Subcutaneous adipose tissue (tissue), 4 donors: ENCODE measurements at places on chromosomes 3 and 15. TPM values are rescaled to one million over a fixed set of nuclear protein-coding genes. Genes with fewer than 3 reads are reported as not detected.

LRTM1 gene
- total RNA-seq = not detected

IL17RD gene
- 3.3 TPM for total RNA-seq

TJP1 gene
- 130 TPM for total RNA-seq

P2RY12 gene
- 11.3 TPM for total RNA-seq

TMC3 gene
- not detected for total RNA-seq

P2RY1 gene
- 8.4 TPM for total RNA-seq

MYL3 gene
- total RNA-seq = 2.0 TPM

TIMP4 gene
- 238 TPM for total RNA-seq

PARP3 gene
- 39.0 TPM for total RNA-seq

DUOXA1 gene
- total RNA-seq = 0.51 TPM

C2CD4B gene
- 1.1 TPM for total RNA-seq

ISL2 gene
- total RNA-seq = not detected

RAD18 gene
- total RNA-seq = 12.2 TPM

SH2D7 gene
- total RNA-seq = not detected

DNAH12 gene
- 0.17 TPM for total RNA-seq

MYZAP gene
- 27.7 TPM for total RNA-seq

ARL14 gene
- not detected for total RNA-seq

IL5RA gene
- total RNA-seq = 0.22 TPM

PHLDB2 gene
- 85.3 TPM for total RNA-seq

KIF15 gene
- 1.5 TPM for total RNA-seq

SUSD5 gene
- total RNA-seq = 0.57 TPM

MEIS2 gene
- 10.3 TPM for total RNA-seq

POLR2M gene
- 35.6 TPM for total RNA-seq

CCDC39 gene
- total RNA-seq = 1.5 TPM

TMCO5A gene
- not detected for total RNA-seq

TPRG1 gene
- 36.0 TPM for total RNA-seq

CSK gene
- total RNA-seq = 17.1 TPM

ADGRG7 gene
- total RNA-seq = not detected

KNG1 gene
- not detected for total RNA-seq

RBP2 gene
- total RNA-seq = not detected

GUCA1C gene
- not detected for total RNA-seq

SLC51B gene
- total RNA-seq = not detected

NME9 gene
- not detected for total RNA-seq

HTR3E gene
- not detected for total RNA-seq

CTXN2 gene
- total RNA-seq = not detected

AMOTL2 gene
- 181 TPM for total RNA-seq
